ENCODE measurements at places on chromosomes 11 and 22. TPM values are rescaled to one million over a fixed set of nuclear protein-coding genes. Genes with fewer than 3 reads are reported as not detected.

- no peak for DNase-seq
Observed at GRCh38 chr11:31757260-31757835, 53.8 kb downstream of the PAX6 start.

RHOG gene
- 48.7 TPM for total RNA-seq

- peak; percentile 44 for DNase-seq
Observed at GRCh38 chr22:44131989-44132685, 48.6 kb upstream of the PARVG start.

GRCh38 chr11:61334434-61335354 is 1.7 kb downstream of the TKFC start:
- DNase-seq = peak; percentile 48

- peak; percentile 75 for DNase-seq
Observed at GRCh38 chr11:3853899-3854659, 1.4 kb upstream of the STIM1 start.

SLC7A4 gene
- 0.16 TPM for total RNA-seq

- no peak for DNase-seq
Observed at GRCh38 chr11:111186308-111186915, 59.1 kb upstream of the POU2AF2 start.

- DNase-seq = no peak
Observed at GRCh38 chr11:112016765-112017376, 8.3 kb upstream of the DLAT start.

HBB gene
- total RNA-seq = 3.8 TPM

- DNase-seq = no peak
Observed at GRCh38 chr11:106827687-106828086, 190.6 kb downstream of the GUCY1A2 start.

SAA4 gene
- not detected for total RNA-seq

GRCh38 chr22:19356708-19357269 is 65.3 kb upstream of the CLTCL1 start:
- DNase-seq = no peak

FLRT1 gene
- total RNA-seq = 2.9 TPM

RIBC2 gene
- total RNA-seq = not detected

GRCh38 chr11:8808226-8808585 is 102.8 kb upstream of the AKIP1 start:
- DNase-seq = no peak

BAD gene
- 116 TPM for total RNA-seq

Measured in sigmoid colon (tissue), 7 donors.